ENCODE measurements at places on chromosomes 2 and 18. TPM values are rescaled to one million over a fixed set of nuclear protein-coding genes. Genes with fewer than 3 reads are reported as not detected.

Gene IL36G
- not detected for total RNA-seq

Gene UGT1A3
- total RNA-seq = not detected

Gene PDE11A
- 0.47 TPM for total RNA-seq

Gene AQP4
- not detected for total RNA-seq

Gene CCBE1
- total RNA-seq = 10.4 TPM

Gene MC5R
- not detected for total RNA-seq

Gene CGREF1
- 8.4 TPM for total RNA-seq

Gene CYP27A1
- 0.15 TPM for total RNA-seq

Gene ALPI
- not detected for total RNA-seq

Gene PROKR1
- total RNA-seq = not detected

Gene COL4A4
- 1.2 TPM for total RNA-seq

Gene RNF144A
- total RNA-seq = 6.2 TPM

Gene PCARE
- not detected for total RNA-seq
